Fibroblast of upper back skin (primary cell): ENCODE measurements at places on chromosomes 1 and 21.

DNA sequence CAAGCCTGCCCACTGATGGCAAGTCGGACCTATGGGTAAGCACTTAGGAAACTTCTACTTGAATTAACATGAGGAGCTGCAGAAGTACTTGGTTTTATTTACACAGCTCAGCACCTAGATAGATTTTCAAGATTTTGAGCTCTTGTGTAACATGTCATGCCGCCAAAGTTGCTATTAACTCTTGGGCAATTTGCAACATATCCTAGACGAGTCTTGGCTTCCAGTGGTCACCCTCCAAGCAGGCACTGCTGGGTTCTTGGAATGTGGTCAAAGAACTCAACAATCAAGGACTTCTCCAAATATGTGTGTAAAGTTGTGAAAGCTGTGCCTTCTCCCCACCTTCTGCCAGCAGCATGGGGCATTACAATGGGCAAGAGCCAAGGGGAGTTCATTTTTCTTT lies 17.8 kb upstream of the GUCA2B start:
- no peak for DNase-seq

GRCh38 chr1:85387781-85388180 lies 77.2 kb downstream of the DDAH1 start:
- DNase-seq, result no peak

DNA sequence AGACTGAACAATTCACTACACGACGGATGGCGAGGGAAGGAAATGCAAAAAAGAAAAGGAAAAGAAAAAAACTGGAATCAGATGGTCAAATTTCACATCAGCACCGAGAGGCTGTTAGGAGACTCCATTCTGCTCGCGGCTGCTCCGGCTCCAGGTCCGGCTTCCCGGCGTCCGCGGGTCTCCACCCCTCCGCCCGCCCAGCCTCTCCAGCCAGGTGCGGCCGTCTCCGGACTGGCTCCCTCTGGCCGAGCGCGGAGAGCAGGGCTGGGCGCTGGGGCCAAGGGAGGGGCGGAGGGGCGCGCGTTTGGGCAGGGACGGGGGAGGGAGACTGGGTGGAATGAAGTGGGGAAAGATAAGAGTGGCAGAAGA lies 332 bp downstream of the KCNJ6 start:
- DNase-seq, result no peak

GRCh38 chr1:226632922-226633351 lies 84.4 kb downstream of the STUM start:
- DNase-seq, result no peak

DNA sequence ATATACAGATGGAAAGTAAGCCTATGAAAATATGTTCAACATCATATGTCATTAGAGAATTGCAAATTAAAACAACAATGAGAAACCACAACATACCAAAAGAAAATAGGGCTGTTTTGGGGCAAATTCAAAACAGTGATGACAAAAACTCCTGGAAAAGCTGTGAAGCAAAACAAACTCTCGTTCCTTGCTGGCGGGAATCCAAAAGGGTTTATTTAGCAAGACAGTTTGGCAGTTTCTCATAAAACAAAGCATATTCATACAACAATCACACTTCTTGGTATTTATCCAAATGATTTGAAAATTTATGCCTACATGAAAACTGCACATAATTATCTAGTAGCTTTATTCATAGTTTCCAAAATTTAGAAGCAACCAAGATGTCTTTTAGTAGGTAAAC lies 44.4 kb downstream of the COL11A1 start:
- DNase-seq, result no peak

DNA sequence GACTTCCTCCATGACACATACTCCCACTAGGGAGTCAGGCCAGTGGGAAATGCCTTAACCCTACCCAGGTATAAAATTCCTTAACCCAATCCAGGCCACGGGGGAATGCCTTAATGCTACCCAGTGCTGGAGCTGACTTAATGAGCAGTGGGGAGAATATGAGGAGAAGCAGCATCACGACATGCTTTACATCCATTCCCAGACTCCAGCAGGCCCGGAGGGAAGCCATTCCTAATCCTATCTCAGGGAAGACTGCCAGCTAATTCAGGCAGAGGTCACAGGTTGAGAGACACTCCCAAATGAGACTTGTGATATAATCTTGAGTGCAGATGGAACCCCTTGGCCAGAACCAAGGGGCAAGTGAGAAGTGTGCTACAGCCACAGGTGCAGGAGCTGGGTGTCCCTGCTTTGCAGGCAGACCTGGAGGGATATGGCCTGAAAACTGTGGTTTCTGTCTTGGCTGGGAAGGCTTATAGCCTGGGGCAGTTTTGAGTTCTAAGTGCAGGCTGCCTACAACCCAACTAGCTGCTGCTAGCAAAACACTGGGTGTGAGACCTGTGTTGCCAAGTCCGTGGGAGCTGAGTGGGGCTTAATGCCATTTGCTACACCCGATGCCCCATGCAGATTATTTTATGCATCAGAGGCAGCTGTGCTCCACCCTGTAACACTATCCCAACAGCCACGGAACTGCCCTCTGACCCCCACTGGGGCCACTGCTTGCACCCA lies 45.1 kb upstream of the GUCA2A start:
- no peak for DNase-seq

DNA sequence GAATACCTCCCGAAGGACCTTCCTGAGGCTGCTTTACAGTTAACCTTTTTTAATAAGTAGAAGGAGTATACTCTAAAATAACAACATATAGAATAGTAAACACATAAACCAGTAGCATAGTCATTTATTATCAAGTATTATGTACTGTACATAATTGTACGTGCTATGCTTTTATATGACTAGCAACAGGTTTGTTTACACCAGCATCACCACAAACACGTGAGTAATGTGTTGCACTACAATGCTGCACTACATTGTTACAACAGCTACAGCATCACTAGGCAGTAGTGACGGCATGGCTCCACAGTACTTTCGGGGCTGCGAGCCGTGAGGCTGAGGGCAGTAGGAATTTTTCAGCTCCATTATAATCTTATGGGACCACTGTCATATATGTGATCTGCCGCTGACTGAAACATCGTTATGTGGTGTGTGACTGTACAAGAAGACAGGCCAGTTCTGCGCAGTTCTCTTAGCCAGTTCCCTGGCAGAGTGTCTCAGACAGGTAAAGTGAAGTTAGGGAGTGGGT lies 82.8 kb upstream of the LRRC8D start:
- DNase-seq, result no peak

DNA sequence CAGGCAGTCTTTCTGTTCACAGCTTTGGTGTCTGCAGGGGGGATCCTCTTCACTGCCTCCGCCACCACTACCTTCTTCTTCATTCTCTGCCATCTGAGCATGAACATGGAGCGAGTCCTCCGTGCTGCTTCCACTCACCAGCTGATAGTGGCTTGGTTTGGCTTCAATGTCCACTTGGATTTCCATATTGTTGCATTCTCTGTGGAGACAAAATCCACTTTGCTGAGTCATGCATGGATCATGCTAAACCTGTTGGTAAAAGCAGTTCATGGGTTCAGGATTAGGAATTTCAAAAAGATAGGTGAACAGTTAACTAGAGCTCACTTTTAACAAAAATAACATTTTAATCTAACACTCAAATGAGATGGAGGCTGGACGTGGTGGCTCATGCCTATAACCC lies 27.5 kb downstream of the RNF19B start:
- no peak for DNase-seq

DNA sequence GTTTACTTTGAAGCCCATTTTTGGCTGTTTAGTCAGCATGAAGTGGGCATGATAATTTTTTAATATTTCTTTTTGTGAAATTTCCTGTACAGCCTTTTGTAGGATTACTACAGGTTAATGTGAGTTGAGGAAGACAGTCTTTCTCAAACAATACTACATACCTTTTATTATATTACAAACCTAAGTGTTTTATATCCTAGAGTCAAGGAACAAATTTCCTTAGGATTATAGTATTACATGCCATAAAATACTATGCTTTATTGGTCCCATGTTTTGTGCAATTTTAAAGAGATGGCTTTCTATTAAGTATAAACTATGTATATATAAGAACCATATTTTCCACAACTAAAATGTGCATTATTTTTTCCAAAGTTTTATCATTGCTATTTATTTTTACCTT lies 9.2 kb upstream of the CHAF1B start:
- no peak for DNase-seq

DNA sequence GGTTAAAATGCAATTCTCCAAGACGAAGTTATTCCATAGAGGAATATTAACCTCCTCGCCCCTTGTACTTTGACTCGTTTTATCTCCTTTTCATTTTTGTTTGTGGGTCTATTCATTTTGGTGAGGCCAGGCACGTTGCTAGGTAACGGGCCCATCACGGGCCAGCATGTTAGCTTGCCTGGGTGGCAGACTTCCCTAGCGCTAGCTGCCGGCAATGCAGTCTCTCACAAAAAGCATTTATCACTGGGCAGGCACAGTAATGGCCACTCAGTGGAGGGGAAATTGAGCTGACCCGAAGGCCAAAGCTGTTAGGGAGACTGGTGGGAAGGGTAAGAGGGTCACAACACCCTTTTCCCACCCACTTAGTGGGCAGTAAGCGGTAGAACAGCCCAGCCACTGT lies 234.4 kb upstream of the FOXD3 start:
- DNase-seq, result no peak

GRCh38 chr1:245462161-245462560 lies 307.4 kb downstream of the KIF26B start:
- DNase-seq, result no peak

- DNase-seq, result no peak
Observed at GRCh38 chr1:62809788-62810187, 25.9 kb downstream of the ATG4C start.

- DNase-seq, result no peak
Observed at GRCh38 chr1:168230709-168231108, 4.9 kb downstream of the SFT2D2 start.

- no peak for DNase-seq
Observed at GRCh38 chr1:243496187-243496646, 240.4 kb downstream of the SDCCAG8 start.

DNA sequence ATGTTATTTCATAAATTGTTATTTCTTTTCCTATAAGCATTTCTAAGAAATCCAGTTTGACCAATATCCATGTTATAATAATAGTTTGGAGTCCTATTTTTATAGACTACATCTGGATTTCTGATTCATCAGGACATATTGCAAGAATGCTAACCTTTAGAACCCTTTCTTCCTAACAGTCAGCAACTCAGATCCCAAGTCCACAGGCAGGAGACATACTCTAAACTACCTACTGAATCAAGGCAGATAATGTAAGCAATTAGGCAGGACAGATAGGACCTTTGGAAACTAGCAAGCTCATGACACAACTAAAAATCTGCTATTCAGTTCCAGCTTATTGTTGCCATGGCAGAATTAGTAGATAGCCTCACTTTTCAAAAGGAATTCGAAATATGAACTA lies 104.1 kb downstream of the DENND1B start:
- DNase-seq, result peak; percentile 16

DNA sequence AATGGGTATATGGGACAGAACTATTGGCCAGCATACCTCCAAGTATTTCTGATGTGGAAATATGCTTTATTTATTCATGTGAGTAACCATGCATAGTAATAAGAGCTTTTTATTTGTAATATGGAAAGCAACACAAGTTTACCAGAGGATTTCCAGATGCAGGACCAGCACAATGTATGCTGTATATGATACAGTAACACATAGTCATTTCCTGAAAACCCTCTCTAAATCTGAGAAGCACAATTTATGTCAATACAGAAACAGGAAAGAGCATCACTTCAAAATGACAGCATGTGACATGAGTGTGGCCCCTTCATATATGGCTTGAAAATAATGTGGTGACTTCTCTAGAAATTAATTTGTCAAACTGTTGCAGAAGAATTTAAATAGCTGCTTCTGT lies 1134.7 kb upstream of the ADGRL2 start:
- DNase-seq, result no peak

DNA sequence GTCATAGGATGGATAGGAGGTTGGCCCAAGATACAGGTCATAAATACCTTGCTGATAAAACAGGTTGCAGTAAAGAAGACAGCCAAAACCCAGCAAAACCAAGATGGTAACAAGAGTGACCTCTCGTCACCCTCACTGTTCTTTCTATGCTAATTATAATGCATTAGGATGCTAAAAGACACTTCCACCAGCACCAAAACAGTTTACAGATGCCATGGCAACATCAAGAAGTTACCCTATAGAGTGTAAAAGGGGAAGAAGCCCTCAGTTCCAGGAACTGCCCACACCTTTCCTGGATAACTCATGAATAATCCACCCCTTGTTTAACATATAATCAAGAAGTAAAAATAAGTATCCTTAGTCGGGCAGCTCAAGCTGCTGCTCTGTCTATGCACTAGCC lies 671.9 kb downstream of the PTPRC start:
- no peak for DNase-seq

DNA sequence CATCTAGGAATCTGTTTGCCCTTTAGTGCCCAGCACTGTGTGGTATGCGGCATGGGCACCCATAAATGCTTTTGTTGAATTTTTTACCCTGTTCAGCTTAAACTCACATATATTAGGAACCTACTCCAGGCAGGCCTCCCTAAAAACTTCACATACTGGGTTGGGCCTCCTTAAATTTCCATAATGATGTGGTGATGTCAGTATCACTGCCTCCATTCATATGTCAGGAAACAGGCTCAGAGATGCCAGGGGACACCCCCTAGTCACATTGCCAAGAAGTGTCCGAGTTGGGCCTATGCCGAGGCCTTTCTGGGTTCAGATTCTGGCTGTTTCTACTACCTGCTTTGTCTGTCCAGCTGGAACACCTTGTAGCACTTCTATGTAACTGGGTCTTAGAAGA lies 55.7 kb upstream of the RUNX3 start:
- no peak for DNase-seq

DNA sequence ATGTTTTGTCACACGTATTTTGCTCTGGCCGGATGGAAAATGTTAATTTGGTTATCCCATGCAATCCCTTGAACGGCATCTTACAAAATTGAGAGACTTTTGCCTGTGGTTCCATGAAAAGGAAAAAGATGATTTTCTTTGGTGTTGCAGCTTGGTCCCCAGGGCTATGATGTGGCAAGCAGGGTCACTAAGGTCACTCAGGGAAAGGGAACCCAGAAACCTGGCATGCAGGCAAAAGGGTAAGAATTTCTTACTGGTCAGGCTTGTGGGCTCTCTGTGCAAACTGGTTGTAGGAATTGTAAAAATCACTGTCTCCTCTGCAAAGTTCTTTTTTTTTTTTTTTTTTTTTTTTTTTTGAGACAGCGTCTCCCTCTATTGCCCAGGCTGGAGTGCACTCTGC lies 48.4 kb upstream of the NBPF3 start:
- DNase-seq, result no peak
